ENCODE measurements at places on chromosomes 1 and 21.

DNA sequence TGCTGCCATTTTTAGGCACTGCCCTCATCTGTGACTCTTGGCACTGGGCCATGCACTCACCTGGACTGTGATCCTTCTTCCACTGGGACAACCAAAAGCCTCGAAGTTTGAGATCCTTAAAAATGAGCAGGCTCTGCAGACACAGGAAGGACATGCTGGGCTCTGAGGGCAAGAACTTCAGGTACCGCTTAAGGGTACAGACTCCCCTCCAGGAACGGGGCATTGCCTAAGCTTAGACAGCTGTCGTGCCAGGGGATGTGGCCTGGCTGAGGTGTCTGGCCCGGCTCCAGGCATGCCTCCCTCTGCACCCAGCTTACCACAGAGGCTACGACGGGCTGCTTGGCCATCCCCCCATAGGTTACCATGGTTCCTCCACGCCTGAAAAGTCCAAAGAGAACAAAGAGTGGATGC lies 14.2 kb upstream of the SRSF4 start:
- no peaks in the 10 kb centered on the region for H3K4me1 ChIP-seq
- no peak for DNase-seq
- no peaks in the 10 kb centered on the region for H3K27me3 ChIP-seq
- peaks cover 53% of the 10 kb centered on the region for H3K36me3 ChIP-seq

- no peak overlapping the region for H3K4me3 ChIP-seq
- DNase-seq = no peak
- H3K27me3 ChIP-seq = no peaks in the 10 kb centered on the region
- H3K4me1 ChIP-seq = no peaks in the 10 kb centered on the region
Observed at GRCh38 chr21:31576428-31576827, 83.1 kb upstream of the SOD1 start.

DNA sequence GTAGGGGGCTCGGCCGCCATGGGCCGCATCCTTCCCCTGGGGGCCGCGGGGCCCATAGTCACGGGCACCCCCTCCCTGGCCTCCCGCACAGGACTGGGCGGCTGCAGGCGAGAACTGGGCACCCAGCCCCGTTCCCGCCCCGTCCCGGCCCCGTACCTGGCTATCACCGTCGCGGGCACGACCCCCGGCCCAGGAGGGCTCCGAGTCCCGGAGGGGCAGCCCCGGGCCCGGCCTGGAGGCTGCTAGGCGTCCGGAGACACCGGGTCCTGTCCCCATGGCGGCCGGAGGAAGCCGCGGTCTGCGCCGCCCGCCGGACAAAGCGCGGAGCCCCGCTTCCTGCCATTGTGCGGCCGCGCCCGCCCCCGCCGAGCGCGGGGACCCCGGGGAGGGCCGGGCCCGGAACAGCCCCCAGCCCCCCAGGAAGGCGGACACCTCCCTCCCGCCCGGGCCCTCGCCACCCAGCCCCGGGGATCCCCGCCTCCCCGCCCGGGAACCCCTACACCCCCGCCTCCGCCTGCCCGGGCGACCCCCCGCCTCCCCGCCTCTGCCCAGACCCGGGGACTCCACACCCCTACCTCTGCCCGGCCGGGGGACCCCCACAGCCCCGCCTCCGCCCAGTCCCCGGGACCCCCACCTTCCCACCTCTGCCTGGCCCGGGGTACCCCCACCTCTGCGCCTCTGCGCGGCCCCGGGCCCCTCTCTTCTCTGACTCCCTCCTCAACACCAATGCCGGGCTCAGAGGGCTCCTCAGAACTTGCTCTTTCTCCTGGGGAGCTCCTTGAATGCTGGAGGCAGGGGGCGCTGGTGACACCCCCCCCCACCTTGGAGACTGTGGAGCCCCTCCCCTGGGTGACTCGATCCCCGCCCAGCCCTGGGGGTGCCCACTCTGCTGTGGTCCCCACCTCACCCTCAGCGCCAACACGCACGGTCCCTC lies 6.0 kb downstream of the PLEKHG5 start:
- peak overlapping the region; percentile 52 for H3K27ac ChIP-seq
- no peaks in the 10 kb centered on the region for H3K36me3 ChIP-seq
- no peak for DNase-seq

DNA sequence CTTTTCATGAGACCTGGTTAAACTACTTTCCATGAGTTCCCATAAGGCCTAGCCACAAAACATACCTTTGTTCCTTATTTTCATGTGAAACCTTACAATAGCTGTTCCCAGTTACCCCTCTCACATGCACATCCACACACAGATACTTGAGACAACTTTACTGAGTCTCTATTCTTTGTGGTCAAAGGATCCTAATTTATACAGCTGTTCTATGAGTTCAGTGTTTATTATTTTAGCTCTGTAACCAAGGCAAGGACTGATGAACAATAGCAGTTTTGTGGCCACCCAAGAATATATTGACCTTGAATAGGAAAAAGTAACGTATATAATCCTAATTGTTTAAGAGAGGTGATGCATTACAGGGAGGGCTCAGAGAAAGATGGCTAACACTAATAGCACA lies 160.5 kb upstream of the CACYBP start:
- no peak overlapping the region for H3K4me3 ChIP-seq
- DNase-seq = no peak
- no peak overlapping the region for H3K27ac ChIP-seq

DNA sequence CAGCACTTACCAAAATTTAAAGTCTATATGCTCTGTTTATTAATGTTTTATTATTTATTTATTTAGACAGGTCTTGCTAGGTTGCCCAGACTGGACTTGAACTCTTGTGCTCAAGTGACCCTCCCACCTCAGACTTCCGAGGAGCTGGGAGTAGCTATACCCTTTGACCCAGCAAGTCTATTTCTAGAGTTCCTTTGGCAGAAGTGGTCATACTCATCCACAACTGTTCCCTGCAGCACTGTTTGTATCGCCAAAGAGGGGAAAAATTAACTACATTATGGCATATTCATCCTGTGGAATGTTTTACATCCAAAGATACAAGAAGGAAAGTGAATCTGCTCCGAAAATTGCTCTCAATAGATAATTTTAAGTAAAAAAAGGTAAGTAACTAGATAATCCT lies 28.5 kb downstream of the CACNA1S start:
- no peak overlapping the region for H3K27ac ChIP-seq
- no peak overlapping the region for H3K4me3 ChIP-seq
- no peaks in the 10 kb centered on the region for H3K27me3 ChIP-seq
- DNase-seq = no peak
- no peaks in the 10 kb centered on the region for H3K4me1 ChIP-seq
- no peaks in the 10 kb centered on the region for H3K36me3 ChIP-seq

DNA sequence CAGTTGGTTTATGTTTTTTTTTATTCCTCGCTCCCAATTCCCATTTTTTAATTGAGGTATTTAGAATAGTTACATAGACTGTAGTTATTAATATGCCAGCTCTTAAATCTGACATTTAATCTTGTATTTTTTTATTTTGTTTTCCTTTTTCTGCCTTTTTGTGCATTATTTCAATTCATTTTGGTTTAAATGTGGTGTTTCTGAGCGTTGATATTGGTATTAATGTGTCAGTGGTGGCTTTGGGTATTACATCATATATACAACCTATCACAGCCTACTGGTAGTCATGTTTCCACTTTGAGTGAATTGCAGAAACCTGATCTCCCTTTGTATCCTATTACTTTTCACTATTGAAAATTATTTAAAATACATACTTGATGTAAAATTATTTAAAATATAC lies 1027.3 kb downstream of the KCNT2 start:
- H3K4me1 ChIP-seq = no peaks in the 10 kb centered on the region
- H3K27me3 ChIP-seq = no peaks in the 10 kb centered on the region
- no peaks in the 10 kb centered on the region for H3K36me3 ChIP-seq

- H3K27me3 ChIP-seq = no peaks in the 10 kb centered on the region
- no peak for DNase-seq
- no peaks in the 10 kb centered on the region for H3K36me3 ChIP-seq
- H3K4me1 ChIP-seq = no peaks in the 10 kb centered on the region
- no peak overlapping the region for H3K4me3 ChIP-seq
Observed at GRCh38 chr1:198775606-198776005, 136.8 kb downstream of the PTPRC start.

DNA sequence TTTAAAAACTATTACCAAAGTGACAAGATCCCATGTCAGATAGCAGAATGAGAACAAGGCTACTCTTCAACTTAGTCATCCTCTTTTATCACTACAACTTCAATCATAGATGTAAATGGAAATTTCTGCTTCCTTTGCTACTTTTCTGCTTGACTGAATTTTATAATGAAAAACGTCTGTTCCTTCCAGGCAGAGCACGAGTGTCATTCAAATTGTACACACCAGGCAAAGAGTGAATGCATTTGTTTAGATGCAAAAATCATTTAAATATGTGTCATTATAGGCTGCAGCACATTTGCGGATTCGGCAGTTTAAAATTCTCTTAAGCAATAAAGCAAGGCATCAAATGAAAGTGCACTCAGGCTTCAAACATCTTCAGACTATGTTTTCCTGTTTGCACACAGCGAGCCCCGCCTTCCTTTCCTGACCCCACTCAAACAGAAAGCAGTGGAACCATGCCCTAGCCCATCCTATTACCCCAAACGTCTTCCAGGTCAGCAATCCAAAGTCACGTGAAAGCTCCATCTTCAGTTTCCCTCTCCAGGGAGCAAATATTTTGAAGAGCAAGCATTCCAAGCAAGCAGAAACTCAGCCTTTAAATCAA lies 99.6 kb downstream of the APP start:
- no peak for DNase-seq
- H3K4me1 ChIP-seq = no peaks in the 10 kb centered on the region
- no peak overlapping the region for H3K27ac ChIP-seq
- no peak overlapping the region for H3K4me3 ChIP-seq

DNA sequence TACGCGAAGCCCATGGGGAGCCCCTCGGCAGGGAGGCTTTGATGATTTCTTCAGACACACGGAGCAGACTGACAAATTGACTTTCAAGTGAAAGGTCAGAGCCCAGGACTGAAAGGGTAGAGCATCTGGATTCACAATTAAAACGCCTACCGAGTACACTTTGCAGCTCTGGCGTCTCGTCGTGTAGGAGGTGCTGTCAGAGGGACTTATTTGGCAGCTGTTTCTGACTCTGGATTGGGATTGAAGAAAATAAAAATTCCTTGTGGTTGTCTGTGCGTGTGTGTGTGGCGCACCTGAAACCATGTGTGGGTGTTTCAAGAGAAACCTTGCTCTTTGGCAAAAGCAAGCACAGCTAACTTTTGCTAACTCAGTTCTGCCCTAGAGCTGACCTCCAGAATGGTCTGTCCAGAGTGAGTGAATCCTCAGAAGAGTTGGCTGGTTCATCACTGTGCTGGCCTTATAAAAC lies 348.7 kb downstream of the HLX start:
- H3K27ac ChIP-seq = no peak overlapping the region
- H3K4me3 ChIP-seq = no peak overlapping the region
- peaks cover 30% of the 10 kb centered on the region for H3K4me1 ChIP-seq
- no peaks in the 10 kb centered on the region for H3K36me3 ChIP-seq

DNA sequence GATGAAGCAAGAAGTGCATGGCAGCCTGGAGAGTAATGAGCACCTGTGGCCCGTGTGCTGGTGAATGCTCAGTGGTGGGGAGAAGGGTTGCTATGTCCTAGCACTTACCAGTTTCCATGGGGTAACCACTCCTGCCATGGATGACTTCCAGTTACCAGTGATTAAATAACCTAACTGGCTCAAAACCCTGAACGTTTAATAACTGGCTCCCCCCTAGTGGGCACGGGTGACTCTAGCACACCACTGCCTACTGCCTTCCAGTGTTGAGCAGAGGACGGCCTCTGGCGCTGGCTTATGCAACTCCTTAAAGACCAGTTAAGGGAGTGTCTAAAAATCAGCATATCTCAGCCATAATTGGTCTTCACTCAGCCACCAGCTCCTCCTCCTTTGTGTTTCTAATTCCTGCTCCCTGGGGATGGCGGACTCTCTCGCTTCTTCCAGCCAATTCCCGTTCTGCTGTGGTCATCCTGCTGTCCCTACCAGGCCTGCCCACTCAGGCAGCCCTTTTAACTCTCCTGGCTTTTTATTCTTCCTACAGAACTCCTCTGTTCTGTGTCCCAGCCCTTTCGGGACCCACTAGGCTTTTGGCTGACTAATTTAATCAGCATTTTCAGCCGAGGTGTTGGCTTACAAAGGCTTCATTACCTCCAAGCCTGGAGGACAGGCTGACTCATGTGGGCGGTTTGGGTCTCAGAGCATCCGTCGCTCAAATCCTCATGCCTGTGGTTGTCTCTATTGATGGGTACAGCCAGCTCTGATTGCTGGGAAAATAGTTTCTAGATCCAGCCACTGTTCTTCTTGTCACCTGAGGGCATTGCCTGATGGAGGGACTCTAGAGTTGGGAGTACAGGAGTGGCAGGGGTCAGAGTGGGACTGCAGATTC lies 332.4 kb downstream of the CAMTA1 start:
- H3K36me3 ChIP-seq = no peaks in the 10 kb centered on the region
- no peak overlapping the region for H3K27ac ChIP-seq

DNA sequence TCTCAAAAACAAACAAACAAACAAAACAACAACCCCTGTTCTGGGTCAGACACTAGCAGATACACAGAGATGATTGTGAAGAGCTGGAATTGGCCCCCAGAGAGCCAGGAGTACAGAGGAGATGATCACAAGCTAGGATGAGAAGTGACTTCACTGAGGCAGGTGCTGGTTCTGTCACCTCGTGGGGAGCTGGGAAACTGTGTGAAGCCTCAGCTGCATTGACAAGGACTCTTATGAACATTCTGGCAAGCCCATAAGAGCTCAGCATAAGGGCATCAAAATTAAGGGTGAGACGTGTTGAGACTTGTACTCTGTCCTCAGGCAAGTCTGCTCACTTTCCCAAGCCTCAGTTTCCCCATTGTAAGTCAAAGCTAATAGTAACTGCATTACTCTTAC lies 14.7 kb upstream of the PTP4A2 start:
- no peaks in the 10 kb centered on the region for H3K27me3 ChIP-seq
- DNase-seq = no peak
- H3K36me3 ChIP-seq = no peaks in the 10 kb centered on the region
- H3K4me3 ChIP-seq = no peak overlapping the region
- H3K4me1 ChIP-seq = peaks cover 48% of the 10 kb centered on the region

DNA sequence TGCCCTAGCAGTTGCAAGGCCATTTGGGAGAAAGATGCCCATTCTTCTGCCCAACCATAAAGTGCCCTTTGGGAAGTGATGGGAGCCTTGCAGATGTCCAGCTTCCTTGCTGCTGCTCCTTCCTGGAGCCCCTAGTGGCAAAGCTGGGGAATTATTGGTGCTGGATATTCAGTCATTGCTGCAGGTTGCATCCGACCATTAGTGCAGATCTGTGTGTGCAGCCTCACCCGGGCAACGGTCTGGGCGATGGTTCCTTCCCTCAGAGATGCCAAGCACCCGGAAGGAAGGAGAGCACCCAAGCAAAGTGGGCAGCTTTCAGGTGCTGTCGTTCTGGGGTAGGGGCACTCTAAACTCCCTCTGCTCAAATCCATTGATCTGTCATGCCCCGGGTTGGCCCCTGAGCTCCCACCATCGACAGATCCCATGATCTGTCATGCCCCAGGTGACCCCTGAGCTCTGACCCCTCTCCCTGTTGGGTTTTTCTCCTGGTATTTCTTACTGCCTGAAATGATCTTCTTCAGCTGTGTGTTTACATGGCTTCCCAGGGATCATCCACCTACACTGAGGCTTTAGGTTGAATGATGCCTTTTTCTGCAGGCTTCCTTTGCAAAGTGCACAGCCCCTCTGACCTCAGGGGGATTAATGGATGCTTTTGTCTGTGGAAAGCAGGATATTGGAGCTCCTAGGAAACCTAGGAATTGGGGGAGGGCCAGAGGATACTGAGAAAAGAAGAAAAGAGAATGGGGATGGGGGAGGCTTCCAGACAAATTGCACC lies 467.5 kb downstream of the PTPRU start:
- no peaks in the 10 kb centered on the region for H3K4me1 ChIP-seq
- no peak overlapping the region for H3K4me3 ChIP-seq
- no peak for DNase-seq
- H3K27ac ChIP-seq = no peak overlapping the region

- no peaks in the 10 kb centered on the region for H3K4me1 ChIP-seq
- no peak overlapping the region for H3K4me3 ChIP-seq
- no peak overlapping the region for H3K27ac ChIP-seq
- no peaks in the 10 kb centered on the region for H3K36me3 ChIP-seq
Observed at GRCh38 chr1:103170609-103171008, 62.3 kb upstream of the COL11A1 start.

All from right atrium auricular region (tissue), 2 donors.